ENCODE measurements at places on chromosomes 6 and 20. TPM values are rescaled to one million over a fixed set of nuclear protein-coding genes. Genes with fewer than 3 reads are reported as not detected.

Gene SLC17A3
- total RNA-seq = not detected

Gene HSPA12B
- total RNA-seq = 9.3 TPM

Gene PPP2R5D
- total RNA-seq = 34.7 TPM

Gene FARS2
- 24.3 TPM for total RNA-seq

Gene OR2B6
- not detected for total RNA-seq

DNA sequence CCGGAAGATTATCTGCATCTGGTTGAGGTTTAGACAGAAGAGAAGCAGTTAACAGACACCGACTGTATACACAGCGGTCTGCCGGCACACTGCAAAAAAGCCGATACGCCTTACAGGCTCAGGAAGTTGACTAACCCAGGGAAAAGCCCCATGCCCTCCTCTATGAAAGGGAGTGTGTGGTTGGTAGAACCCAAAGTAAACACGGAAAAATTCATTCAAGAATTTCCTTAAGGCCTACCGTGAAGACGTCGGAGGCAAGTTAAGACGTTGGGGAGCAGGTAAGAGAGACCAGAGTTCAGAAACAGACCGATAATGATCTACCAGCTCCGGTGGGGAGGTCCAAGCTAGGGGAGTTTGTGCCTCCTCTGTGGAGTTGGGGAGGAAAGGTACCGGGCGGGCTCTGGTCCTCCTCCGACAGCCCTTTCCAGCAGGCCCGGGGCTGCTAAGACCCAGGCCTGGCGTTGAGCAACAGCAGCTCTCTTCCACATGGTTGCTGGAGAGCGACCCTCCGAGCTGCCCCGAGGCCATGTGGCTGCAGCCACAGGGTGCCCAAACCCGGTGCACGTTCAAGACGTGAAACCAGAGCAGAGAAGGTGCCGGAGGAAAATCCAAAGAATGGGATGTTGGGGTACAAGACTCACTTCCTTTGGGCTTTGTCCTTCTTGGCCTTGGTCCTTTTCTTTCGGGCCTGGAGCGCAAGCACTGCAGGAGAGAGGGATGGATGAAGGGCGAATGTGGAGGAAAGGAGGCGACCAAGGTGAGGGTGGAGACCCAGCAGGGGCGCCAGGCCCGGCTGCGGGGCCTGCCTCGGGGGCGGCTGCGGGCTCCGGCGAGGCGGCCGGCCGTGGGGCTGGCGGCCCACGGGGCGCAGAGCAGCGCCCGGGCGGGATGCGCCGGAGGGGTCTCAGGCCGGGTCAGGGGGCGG is 809 bp downstream of the SRPK1 start:
- DNase-seq = no peak

GRCh38 chr6:158285656-158286021 is 26.6 kb upstream of the TULP4 start:
- DNase-seq = no peak

DNA sequence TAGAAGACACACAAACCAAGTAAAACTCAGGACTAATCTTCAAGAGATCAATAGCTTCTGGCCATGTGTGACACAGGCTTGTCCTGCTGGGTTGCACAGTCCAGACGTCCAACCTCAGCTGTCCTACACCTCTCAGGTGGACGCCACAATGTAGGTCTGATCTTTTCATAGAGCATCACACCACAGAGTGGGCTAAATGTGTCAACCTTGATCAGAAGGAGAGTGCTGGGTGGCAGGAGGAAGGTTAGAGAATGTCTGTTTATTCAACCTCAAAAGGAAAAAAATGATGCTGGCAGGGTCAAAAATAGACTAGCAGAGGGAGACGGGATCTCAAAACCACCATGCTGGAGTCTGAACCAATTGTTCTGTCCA is 41.7 kb downstream of the GFOD1 start:
- no peak for DNase-seq

DNA sequence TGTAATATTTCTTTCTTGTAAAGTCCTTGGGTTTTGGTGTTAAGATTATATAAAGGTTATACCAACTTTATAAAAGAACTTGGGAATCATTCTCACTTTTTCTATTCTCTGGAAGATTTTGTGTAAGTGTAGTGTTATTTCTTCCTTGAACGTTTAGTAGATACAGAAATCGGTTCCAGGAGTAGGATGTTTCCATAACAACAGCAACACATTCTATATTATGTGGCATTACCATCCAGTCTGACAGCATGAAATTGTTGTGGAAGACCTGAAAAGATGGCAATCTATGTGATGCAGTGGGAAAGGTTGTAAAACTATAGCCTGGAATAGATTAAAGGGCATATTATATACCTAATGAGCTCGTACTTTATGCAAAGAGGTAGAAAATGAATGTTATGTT is 13.8 kb downstream of the ECT2L start:
- DNase-seq = no peak

GRCh38 chr6:47308552-47309290 is 984 bp downstream of the TNFRSF21 start:
- DNase-seq = no peak

DNA sequence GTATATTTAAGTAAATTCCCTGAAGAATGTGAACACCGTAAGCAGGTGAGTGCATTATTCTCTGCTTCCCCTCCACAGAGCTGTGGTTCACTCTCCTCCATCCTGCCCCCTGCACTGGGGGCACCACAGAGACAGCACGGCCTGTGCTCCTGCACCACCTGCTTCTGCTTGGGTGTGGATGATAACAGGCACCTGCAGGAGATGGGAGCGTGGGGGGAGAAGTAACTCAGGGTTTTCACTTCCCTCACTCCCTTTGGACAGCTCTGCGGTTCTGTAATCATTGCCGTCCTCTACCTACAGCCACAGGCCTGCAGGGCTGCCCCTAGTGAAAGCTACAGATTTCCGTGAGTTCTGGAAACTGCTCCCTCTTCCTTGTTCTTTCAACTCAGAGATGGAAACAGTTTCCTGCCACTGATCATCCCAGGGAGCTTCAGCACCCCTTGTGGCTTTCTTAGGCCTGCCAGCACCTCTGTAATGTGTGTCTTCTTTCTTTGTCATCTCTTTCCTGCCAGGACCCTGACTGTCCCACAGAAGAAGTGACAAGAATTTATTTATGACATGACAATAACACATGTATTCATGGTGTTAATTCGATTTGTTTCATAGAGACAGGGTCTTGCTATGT is 21.3 kb upstream of the MICB start:
- DNase-seq = no peak

DNA sequence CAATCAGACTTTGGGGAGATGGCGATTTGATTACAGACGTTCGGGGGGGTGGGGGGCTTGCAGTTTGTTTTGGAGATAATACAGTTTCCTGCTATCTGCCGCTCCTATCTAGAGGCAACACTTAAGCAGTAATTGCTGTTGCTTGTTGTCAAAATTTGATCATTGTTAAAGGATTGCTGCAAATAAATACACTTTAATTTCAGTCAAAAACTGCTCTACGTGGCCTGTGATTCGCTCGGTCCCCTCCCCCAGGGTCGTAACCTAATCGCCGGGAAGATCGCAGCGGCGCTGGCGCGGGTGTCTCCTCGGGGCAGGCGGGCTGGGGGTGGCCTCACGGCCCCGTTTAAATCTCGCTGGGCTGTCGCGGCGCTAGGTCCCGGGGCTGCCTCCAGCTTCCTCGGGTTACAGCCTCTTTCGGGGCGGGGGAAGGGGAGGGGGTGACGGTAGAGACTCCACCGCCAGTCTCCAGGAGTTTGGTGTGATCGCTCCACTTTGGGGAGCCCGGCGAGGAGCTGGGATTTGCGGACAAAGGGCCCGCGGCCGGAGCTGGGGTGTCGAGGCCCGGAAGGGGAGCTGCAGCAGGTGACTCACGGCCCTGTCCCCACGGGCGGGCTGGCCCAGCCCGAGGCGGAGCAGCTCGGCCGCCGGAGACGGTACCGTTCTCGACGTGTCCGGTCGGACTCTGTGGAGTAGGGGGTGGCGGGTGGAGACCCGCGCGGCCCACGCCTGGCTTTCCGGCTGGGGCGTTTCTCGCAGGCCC is 4.2 kb downstream of the FOXC1 start:
- DNase-seq = no peak

GRCh38 chr6:42766163-42766670 is 15.6 kb upstream of the BICRAL start:
- no peak for DNase-seq

GRCh38 chr6:108873251-108873650 is 25.0 kb downstream of the ARMC2 start:
- DNase-seq = no peak

DNA sequence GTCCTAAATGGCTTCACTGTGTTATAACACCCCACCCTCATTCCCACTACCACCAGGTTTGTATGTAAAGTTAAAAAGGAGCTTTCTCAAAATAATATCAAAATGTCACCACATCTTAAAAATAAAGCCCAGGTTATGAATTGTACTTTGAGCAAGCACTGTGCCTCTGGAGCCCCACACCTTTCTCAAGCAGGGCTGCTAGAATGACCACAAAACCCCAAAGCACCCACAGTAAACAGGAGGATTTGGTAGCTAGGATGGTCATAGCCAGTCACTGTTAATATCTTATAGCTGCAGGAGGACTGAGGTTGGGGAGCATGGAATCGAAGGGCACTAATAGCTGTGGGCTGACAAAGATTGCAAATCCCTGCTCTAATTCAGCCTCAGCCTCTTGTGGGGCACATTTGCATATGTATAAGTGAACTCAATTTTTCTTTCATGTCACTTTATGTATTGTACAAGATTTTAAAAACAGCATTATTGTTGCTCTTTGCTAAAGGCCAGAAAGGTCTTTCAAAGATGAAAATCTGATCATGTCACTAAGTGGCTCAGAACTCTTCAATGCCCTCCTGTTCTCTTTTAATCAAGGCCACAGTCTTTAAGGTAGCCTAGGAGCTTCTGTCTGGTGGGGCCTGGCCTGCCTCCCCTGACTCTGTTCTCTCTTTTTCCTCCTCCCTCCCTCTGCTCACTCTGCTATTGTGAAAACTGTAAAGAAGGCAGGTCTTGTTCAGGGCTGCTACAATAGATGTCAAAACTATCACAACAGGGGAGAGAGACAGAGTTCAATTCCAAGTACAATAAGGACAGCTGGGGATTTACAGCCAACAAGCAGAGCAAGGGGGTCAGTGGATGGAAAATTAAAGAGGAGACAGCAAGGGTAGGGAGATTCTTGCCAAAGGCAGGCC is 101.6 kb downstream of the TMEM200A start:
- DNase-seq = no peak

- no peak for DNase-seq
Measured at GRCh38 chr6:152099446-152100182, 292.1 kb downstream of the ESR1 start.

DNA sequence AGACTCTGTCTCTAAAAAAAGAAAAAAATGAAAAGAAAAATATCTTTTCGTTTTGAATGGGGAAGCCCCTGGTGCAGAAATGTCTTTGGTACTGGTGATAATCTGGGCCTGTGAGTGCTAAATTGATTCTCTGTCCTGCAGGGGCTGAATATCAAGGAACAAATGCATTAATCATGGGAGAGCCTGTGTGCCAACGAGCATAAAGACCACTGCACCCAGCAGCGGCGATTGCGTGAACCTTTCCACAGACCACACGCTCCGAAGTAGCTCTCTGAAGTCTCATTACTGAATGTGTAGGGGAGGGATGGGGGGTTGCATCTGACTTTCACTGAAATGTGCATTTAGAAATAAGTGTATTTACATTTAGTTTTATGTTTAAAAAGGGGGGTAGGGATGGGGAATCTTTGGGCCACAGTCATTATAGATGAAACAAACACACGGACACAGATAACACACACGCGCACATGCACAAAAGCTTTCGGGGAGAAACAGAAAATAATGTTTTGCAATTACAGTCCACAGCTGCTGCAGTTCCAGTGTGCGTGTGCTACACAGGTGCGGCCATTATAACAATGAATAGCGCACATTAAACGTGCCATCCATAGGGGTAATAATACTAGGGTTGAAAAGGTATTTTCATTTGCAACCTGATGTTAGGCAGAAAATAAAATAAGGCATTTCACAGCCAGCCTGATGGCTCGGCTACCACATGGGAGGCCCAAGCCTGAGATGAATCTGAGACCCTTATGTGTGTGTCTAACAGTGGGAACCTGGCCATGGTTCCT is 154.0 kb downstream of the MBOAT1 start:
- no peak for DNase-seq

DNA sequence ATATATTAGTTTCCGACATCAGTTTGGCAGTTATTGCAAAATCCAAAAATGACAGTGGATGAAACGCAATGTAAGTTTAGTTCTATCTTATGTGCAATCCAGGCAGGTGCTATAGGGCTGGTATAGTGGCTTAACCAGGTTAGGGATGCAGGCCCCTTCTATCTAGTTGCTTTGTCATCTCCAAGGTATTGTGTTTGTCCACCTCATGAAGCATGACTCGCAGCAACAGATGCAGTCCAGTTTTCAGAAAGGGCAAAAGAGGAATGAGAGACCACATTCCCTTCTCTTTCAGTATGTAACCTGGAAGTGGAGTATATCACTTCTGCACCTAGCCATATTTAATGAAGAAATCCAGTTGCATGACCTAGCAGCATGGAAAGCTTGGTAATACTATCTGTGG is 59.7 kb downstream of the PKIB start:
- DNase-seq = no peak

DNA sequence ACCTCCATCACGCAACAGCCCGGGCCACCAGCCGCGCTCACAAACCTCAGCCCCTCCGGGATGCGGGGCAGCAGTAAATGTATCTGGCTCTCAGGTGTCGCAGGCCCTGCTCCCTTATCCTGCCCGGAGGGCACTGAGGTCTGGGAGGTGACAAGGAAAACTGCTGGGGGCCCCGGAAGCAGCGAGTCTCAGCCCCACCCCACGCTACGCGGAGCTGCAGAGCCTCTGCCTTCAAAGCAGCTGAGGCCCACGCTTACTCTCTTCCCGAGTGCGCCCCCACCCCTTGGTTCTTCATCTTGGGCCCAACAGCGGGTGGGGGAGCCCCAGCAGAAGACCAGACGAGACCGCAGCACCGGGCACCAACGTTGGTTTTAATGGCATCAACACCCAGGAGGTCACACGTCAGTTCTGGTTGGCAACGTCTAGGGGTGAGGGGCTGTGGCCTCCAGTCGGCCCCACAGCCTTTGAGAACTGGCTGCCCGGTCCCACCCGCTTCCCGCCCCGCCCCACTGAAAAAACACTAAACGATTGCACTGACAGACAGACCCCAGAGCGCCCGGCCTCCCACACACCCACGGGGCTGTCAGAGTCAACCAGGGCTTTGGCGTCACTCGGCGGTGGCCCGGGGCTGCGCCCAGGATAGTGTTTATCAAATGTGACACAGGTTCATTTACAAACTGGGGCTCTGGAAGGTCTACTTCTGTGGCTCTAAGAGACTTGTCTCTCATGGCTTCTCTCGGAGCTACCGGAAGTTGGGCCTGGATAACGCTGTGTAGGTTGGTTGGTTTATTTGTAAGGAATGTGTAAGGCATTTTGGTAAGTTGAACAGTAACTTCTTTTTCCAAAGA is 43.7 kb downstream of the DSTN start:
- DNase-seq = no peak

DNA sequence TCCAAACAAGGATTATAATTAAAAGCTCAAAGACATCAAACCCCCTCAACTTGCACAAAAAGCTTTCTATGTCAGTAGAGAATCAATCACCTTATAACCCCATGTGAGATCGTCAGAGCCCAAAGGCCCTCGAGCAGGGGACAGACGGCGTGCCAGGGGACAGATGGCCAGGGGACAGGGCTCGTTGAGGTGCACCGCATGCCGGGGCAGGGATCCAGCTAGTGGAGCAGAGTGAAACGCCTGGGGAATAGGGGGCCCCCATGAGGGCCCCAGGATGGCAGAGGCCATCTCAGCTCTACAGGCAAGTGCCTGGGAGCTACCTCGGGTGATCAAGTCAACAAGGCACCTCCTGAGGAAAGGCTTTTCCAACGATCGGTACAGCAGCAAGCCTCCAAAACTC is 28.6 kb downstream of the DIDO1 start:
- DNase-seq = no peak

GRCh38 chr20:10551732-10552724 is 116.9 kb downstream of the SLX4IP start:
- no peak for DNase-seq
